Fibroblast of skin of left biceps (primary cell): ENCODE measurements at places on chromosomes 2 and 18.
A peak's percentile ranks its signal among the peaks of the same experiment; 100 is the strongest.

DNA sequence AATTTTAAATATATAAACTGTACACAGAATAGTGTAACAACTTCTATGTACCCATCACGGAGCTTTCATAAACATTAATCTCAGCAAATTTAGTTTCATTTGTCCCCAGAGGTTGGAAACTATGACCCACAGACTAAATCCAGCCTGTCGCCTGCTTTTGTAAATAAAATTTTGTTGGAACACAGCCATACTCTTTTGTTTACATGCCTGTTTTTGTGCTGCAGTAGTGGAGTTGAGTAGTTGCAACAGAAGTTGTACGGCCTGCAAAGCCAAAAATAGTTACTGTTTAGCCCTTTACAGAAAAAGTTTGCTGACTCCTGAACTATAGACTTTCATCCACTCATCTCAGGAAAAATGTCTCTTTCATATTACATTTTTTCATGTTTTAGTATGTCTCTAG is 39.8 kb downstream of the RBM45 start:
- no peak for DNase-seq

DNA sequence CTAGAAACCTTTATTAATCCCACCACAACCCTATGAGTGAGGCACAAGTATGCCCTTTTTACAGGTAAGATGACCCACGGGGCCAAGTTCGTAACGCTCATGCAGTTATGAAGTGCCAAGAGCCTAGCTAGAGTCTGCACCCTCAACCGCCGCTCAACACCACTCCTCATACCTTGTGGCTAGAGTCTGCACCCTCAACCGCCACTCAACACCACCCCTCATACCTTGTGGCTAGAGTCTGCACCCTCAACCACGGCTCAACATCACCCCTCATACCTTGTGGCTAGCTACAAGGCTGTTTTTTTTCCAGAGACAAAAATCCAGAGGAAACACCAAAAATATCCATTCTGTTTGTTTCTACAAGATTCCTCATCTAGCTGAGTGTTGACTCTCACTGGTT is 4.6 kb downstream of the TXNL4A start:
- DNase-seq = no peak

DNA sequence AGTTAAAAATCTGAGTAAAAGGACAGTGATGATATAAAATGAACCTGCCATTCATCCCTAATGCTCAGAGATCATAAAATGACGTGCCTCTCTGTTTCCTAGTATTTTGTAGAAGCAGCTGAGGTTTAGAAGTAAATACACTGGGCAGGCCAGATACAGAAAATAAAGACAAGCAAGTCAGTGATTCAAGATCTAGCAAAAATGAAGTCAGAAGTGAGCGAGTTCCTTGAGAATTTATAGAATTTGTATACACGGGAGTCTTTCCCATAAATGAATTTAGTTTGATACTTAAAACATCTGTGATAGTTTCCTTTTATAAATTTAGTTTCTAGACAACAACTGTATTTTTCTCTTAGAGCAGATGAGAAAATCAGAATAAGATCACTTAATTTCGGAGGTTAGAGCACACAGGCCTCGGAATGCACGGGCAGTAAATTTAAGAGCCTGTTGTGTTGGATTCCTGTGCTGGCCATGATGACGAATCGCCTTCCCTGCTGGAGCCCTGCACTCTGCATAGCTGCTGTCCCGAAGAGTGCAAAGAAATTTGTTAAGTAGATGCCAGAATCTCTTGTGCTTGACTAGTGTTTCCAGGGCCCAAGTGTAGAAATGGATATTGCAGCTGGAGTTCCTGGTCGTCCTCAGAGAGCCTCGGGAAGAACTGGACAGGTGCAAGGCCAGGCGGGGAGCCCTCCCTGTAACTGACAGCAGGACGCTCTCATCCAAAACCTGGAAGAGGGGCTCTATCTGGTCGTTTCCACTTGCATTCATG is 83.7 kb upstream of the RBM44 start:
- DNase-seq = no peak

DNA sequence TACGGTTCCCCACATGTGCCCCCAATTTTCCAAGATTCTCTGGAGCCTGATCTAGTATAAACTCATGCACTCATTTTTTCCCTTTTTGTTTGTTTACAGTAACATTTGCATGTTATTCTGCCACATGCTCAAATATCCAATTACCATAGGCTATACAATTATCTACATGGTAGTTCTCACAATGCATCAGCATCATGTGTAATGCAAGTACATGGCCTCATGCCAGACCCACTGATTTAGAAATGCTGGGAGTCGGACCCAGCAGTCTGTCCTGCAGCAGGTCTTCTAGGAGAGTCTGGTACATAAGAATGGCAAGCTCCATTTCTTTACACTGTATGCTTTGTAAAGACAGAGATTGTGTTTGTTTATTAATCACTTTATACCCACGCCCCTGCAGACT is 107.7 kb downstream of the CBLN2 start:
- no peak for DNase-seq

- DNase-seq = peak; percentile 88
These were observed 165.9 kb upstream of the TANK start for GRCh38 chr2:160994141-160995002.

DNA sequence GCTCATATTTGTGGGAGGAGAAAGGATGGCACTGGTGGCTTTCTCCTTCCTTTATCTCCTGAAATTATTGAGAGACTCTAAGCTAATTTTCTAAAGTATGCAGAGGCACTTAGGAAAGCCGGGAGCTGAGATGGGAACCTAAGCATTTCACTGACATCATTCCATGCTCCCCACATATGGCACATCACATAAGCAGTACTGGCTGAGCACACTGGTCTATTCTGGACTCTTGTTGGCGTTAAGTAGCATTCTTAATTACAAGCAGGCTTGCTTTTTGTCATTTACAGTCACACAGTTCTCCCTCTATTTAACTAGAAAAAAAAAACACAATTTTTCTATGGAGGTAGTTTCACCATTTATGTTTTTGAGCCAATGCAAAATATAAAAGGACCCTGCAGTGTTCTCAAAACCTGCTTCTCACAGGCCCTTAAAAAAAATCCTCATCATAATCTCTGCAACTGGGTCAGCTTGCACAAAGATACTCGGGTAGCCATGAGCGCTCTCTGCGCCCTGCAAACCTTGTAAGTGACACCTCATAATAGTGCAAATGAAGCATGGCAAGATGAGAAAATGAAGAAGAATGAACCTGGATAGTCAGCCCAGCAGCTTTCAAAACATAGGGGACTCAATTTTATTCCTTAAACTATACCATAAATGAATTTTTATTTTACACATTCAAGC is 688.6 kb downstream of the NRXN1 start:
- DNase-seq = no peak

- no peak for DNase-seq
These were observed 58.2 kb downstream of the FSIP2 start for GRCh38 chr2:185796758-185797157.

- no peak for DNase-seq
These were observed 119.6 kb upstream of the PTPRM start for GRCh38 chr18:7447318-7448028.

- peak; percentile 88 for DNase-seq
These were observed 113.0 kb upstream of the COPS8 start for GRCh38 chr2:236972491-236973342.

DNA sequence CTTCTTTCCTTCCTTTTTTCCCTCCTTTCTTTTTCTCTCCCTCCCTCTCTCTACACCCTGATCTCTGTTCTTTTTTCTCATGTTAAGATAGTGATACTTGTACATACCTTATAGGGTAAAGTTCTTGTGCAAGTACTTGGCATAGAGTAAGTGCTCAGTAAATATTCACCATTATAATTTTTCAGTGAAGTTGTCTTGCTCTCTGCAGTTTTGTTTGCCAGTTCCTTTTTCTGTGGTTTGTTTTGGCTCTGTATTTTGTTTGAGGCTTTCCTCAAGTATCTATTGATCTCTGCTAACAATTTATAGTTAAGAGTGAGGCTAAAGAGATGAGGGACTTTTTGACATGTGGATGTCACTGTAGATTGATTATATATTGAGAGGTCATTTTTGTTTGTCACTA is 48.0 kb downstream of the MTX2 start:
- peak; percentile 4 for DNase-seq

GRCh38 chr2:217477583-217477982 is 525.2 kb downstream of the TNS1 start:
- DNase-seq = no peak

DNA sequence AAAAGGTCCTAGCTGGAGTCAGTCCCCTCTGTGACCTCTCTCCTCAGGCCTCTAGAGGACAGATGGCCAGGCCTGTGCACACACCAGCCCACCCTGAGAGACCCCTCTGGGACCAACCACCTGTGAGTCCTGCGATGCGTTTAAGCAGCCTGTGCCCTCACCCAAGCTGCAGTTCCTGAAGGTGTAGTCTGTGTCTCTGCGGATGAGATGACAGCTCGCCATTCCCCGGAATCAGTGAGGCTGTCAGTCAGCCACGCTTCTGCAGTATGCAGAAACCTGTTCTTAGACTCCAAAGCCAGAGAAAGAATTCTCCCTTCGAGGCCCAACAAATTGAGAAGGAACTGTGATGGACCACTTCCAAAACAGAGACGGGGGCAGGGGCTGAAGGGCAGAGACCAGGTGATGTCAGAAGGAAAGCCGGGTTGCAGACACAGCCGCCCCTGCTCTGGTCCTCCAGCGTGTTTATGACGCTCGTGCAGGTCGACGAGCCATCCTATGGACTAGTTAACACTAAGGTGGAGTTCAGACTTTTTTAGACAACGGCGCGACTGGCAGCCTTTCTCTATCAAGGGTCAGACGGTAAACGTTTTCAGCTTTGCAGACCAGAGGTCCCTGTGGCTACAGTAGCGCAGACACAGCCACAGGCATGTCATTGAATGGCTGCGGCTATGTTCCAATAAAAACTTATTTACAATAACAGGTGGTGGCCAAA is 10.2 kb downstream of the MTERF4 start:
- no peak for DNase-seq

DNA sequence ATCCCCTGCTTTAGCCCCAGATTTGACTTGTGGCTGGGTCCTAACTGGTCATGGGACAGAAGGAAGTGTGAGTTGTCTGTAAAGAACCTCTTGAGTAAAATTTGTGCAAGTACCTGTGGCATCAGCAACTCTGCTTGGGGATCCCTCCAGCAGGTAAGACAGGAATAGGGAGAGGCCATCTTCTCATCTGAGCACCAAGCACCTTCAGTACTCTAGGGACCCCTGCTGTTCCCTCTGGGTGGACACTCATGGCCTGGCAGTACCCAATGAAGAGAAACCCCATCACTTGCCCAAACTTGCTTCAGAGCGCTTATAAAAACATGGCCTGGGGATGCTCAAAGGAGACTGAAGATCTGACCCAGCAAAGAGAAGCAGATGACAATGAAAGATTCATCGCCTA is 297.8 kb downstream of the SP3 start:
- DNase-seq = no peak

DNA sequence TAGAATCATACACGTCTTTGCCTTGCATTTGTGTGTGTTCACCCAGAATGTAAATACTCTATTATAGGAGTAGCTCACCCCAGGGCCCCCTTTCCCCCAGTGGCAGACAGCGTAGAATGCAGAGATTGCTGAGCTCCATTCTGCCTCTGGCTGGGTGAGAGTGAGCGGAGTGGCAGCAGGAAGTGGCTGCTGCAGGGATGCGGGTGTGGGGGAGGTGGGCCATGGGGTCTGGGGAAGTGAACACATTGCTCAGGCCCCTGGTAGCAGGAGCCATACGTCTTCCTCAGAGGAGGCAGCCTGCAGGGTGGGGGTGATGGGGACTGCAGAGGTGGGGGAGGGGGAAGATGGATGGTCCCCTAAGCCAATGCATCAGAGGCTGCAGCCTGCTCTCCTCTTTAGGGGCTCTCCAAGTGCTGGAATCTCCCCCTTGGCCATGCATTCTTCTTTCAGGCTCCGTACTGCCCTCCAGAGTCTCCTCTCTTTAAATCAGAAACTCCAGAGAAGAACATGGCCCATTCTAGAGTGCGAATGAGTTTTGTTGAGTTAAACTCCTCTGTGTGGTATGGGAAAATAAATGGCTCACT is 72.2 kb downstream of the CELF4 start:
- no peak for DNase-seq

DNA sequence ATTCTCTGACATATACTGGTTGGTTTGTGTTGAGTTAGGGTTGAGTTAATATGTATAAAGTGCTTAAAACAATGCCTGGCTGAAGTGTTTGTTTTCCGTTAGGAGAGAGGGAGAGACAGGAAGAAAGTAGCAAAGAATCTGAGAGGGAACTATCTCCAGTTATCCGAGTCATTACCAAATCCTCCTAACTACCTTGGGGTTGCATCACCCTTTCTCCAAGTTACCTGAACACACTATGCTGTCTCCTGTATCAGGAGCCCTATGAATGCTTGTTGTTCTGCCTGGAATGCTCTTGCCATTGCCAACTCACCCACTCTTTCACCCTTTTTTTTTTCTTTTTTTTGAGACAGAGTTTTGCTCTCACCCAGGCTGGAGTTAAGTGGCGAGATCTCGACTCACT is 47.9 kb upstream of the ITGAV start:
- DNase-seq = no peak

- DNase-seq = no peak
These were observed 895.1 kb upstream of the CELF4 start for GRCh38 chr18:38460657-38461056.

DNA sequence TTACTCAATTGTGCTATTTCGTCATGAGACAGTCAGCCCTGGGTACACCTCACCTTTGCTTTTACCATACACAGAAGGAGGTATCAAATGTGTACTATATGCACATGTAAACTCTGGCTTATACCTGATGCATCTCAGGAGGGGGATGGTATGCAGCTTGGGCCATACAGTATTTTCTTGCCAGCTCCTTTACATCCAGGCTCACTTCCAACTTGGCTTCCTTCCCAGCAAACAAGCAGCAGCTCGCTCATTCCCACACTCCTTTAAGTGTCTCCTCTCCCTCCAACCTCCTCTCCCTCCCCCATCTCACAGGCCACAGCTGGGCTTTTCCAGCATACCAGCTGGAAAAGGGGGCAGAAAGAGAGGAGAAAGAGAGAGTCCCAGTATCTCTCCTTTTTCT is 9.6 kb downstream of the MARCHF4 start:
- peak; percentile 83 for DNase-seq

GRCh38 chr2:73202156-73203054 is at the start of gene NOTO:
Gene NOTO (plus strand): TSS chr2:73202574. CDS start chr2:73202667, 93 bp downstream.
- DNase-seq = no peak

DNA sequence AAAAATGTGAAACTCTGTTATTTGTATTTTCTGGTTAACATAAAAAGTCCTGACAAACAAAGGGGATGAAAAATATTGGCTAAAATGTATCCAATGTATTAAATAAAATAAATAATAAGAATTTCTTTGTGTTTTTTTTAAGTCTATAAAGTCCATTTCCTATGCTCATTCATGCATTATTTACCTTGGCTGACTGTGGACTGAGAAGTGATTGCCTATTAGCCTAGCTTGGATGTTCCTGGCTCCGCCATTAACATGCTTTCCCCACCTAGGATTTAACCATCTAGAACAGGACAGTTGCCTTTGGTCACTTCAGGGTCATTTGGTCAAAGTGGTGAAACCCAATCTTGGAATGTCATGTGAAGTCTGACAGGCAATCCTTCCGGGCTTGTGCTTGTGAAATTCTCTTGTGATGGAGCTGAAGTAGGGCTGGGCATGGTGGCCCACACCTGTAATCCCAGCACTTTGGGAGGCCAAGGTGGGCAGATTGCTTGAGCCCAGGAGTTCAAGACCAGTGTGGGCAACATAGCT is 60.4 kb upstream of the TANC1 start:
- DNase-seq = no peak

GRCh38 chr18:34158881-34159690 is 65.6 kb downstream of the NOL4 start:
- no peak for DNase-seq
